ENCODE measurements at places on chromosomes 6 and 20. TPM values are rescaled to one million over a fixed set of nuclear protein-coding genes. Genes with fewer than 3 reads are reported as not detected.

PACRG gene
- 0.42 TPM for polyA plus RNA-seq

NTSR1 gene
- not detected for polyA plus RNA-seq

HLA-DRA gene
- polyA plus RNA-seq: 2.0 TPM

CST3 gene
- polyA plus RNA-seq: 784 TPM

OPN5 gene
- not detected for polyA plus RNA-seq

DBNDD2 gene
- 27.9 TPM for polyA plus RNA-seq

NANP gene
- 7.5 TPM for polyA plus RNA-seq

GPLD1 gene
- polyA plus RNA-seq: 0.09 TPM

TXLNB gene
- 0.23 TPM for polyA plus RNA-seq

- DNase-seq: no peak
Observed at GRCh38 chr6:93468291-93468690, 48.9 kb upstream of the EPHA7 start.

- DNase-seq: no peak
Observed at GRCh38 chr6:170128811-170129681, 161.8 kb downstream of the DLL1 start.

- DNase-seq: no peak
Observed at GRCh38 chr20:35823147-35823546, 51.3 kb downstream of the PHF20 start.

- no peak for DNase-seq
Observed at GRCh38 chr6:148986608-148987007, 239.8 kb downstream of the UST start.

- peak; percentile 30 for DNase-seq
Observed at GRCh38 chr20:56249244-56249955, 868 bp downstream of the MC3R start.

DNA sequence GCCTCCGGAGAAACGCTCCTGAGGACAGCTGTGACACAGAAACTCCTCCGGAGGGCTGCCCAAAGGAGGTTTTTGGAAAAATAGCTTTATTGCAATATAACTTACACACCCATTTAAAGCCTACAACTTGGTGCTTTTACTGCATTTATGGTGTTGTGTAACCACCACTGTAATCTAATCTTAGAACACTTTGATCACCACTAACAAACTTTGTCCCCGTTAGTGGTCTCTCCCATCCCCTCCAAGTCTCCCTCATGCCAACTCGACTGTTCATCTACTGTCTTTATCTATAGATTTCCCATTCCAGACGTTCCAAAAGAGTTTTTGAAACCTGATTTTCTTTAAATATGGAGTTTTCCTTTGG lies 62.8 kb downstream of the SYNJ2 start:
- no peak for DNase-seq

DNA sequence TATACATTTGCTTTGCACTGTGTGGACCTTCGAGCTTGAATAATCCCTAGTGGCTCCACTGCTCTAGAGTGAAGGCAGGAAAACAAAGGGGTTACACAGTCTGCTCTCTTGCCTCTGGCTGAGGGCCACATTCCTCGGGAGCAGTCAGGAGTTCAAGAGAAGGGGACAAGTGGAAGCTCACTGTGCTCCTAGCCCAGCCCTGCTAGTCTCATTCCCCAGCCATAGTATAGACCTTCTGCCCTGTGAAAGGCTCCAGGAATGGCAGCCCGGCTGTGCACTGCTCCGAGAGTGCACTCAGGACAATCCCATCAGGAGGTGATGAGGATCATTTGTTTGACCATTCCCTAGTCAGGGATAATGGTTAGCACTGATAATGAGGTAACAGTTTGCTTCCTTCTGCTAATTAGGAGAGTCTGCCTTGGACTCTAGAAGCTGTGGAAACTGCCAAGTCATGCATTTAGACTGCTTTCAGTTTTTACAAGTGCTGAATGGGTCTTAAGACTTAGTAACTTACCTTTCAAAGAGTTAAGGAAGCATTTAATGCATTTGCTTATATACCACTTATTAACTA lies 8.5 kb downstream of the IYD start:
- DNase-seq: peak; percentile 42

GRCh38 chr6:135673501-135674309 lies 176.2 kb upstream of the AHI1 start:
- DNase-seq: no peak

- no peak for DNase-seq
Observed at GRCh38 chr20:891706-892080, 24.4 kb downstream of the ANGPT4 start.

- DNase-seq: no peak
Observed at GRCh38 chr20:40326784-40327183, 362.3 kb downstream of the MAFB start.

DNA sequence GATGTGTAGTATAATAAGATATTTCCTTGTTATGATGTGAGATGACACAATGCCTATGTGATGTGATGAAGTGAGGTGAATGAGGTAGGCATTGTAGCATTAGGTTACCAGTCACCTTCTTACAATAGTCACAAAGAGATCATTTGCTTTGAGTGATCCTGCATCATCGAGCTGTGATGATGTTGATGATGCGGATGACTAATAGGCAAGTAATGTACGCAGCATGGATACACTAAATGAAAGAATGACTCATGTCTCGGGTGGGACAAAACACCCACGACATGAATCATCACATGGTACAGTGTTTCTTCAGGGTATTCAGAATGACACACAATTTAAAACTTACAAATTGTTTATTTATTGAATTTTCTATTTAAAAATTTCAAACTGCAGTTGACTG lies 806.3 kb upstream of the GJE1 start:
- peak; percentile 99 for DNase-seq

DNA sequence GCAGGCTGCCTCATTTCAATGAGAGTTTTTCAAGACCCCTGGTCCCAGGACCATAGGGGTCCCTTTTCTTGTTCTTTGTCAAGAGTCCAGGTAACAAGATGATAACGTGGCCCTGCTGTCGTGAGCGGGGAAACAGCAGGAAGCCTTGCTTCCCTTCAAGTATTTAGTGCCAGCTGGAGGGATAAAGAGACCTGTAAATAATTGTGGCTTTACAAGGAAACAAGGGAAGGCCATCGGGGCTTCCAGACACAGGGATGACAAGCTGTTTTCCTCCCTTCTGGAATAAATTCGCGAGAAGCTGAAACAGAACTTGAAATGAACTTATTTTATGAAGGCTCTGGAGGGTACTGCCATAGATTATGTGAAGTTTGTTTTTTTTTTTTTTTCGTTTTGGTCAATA lies 163.2 kb downstream of the SYNDIG1 start:
- no peak for DNase-seq

DNA sequence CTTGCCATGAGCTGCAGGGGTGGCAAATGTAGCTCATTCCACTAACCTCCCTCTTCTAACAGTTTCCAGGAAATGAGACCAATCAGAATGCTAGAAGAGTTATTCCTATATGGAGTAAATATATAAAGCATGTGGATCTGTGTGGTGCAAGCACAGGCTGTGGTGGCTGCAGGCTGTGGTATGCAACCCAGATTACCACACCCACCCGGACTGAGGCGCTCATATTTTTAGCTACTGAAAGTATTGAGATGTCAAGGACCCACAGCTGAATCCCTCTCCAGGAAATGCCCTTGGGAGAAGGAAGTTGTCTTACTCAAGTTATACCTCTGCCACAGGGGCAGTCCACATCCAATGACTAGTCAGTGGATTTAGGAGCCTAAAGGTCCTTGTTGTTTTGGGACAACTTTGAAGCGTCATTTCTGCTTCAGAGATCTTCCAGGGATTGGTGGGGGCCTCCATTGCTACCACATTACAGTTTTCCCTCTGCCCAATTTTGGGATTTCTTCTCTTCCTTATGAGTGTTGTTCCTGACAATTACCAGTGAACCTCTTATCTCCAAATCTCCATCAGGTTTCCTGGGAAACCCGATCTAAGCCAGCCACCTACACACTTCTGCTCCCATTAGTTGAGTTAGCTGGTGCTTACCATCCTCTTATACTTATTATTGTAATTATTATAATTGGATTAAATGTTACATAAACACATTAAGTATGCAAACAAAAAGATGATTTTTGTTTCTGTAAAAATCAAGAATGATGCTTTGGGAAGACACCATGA lies 12.1 kb upstream of the REPS1 start:
- no peak for DNase-seq

DNA sequence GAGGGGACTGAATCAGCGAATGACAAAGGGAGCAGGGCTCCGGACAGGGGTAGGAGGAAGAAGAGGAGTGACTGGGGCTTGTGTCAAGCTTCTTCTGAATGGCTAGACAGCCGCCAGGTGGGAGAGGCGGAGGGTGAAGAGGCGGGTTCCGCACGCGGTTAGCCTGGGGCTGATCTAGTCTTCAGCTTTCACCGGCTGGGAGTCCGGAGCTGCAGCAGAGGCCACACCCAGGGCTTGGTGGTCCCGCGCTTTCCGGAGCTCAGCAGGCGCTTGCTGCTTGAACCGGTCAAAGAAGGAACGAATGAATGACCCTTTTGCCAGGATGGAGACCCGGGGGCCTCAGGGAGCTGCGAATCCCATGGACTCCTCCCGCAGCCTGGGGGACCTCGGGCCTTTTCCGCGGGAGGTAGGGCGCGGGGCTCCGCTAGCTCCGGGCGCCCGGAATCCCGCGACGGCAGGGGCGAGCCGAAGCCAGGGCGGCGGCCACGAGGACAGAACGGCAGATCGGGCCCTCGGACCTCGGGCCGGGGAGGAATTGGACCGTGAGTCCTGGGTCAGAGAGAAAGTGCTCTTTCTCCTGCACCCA lies at the start of gene C6orf141:
Gene C6orf141 (plus strand): TSS at position 177 of the 586 bp plus-strand sequence. CDS start 125 bp downstream, at position 302.
- DNase-seq: peak; percentile 12

GRCh38 chr20:4585104-4585753 lies 136.5 kb upstream of the PRND start:
- DNase-seq: peak; percentile 49

DNA sequence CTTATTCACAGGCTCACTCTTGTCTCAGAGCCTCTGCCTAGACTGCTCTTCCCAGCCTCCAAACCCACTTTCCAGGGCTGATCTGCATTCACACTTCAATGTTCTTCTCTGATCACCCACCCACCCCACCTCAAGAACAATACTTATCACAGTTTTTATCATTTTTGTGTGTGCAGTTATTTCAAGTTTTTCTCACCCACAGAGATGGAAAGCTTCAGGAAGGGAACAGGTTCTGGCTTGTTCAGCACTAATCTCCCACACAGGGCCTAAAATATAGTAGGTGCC lies 160.9 kb downstream of the MRPL14 start:
- no peak for DNase-seq

GRCh38 chr6:74976701-74977100 lies 229.2 kb downstream of the COL12A1 start:
- DNase-seq: no peak

DNA sequence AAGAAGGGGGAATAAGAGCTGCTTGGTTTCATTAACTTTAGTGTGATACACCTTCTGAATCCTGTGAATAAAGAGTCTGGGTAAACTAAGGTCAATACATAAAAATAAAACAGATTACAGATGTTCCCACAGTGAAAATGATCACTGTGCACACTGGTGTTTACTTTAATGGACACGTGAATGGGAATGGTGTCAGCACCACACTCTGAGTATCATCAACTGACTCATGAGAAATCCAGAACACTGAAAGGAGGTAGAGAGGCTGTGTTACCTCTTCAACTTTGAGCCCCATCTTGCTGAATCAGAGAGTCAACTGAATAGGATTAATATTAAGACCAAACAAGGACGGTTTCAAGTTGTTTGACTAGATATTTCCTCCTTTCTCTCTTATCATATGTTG lies 75.0 kb downstream of the ELOVL4 start:
- DNase-seq: no peak

GRCh38 chr6:85089255-85089654 lies 324.9 kb upstream of the TBX18 start:
- no peak for DNase-seq

Measured in GM23248 (cell line).